ENCODE measurements at places on chromosomes 12 and 14. TPM values are rescaled to one million over a fixed set of nuclear protein-coding genes. Genes with fewer than 3 reads are reported as not detected.

The NPAS3 gene
- not detected for total RNA-seq

The RDH5 gene
- total RNA-seq: 6.7 TPM

The KCNC2 gene
- total RNA-seq: not detected

The KCNH3 gene
- 10.9 TPM for total RNA-seq

The LLPH gene
- 51.7 TPM for total RNA-seq

DNA sequence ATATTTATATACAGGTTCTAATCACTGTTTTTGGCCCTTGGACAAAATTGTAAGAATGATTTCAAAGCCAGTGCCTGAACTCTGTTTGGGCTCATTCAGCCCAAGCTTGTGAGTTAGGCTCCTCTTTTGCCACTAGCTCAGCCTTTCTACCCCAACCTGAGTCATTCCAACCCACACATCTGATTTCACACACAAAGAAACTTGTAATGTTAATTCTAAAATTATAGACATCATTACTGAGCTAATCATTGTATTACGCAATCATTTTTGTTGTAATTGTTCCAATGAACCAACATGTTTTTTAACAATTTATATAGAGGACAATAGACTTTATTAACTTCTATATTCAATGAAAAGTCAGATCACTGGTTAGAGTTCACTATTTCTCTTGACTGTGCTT, 441.1 kb downstream of the ETNK1 start:
- no peak for DNase-seq

DNA sequence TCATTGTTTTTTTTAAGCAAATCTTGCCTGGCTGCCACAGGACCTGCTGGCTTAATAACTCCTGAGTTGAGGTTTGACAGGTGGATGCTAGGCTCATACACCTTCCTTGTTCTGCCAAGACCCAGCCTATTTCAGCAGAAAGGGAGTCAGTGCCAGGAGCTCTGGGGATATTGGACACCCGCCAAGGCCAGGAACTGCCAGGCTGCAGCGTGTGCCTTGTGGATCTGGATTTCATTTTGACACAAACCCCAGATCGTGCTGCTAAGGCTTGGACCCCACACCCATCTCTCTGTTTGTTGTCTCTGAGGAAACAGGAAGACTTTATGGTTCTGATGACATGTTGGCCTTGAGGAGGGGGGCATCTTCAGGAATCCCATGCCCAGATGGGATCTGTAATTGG, 44.4 kb upstream of the PRIMA1 start:
- DNase-seq: no peak

- DNase-seq: no peak
These were observed 30.1 kb downstream of the NTF3 start for GRCh38 chr12:5461966-5462365.

DNA sequence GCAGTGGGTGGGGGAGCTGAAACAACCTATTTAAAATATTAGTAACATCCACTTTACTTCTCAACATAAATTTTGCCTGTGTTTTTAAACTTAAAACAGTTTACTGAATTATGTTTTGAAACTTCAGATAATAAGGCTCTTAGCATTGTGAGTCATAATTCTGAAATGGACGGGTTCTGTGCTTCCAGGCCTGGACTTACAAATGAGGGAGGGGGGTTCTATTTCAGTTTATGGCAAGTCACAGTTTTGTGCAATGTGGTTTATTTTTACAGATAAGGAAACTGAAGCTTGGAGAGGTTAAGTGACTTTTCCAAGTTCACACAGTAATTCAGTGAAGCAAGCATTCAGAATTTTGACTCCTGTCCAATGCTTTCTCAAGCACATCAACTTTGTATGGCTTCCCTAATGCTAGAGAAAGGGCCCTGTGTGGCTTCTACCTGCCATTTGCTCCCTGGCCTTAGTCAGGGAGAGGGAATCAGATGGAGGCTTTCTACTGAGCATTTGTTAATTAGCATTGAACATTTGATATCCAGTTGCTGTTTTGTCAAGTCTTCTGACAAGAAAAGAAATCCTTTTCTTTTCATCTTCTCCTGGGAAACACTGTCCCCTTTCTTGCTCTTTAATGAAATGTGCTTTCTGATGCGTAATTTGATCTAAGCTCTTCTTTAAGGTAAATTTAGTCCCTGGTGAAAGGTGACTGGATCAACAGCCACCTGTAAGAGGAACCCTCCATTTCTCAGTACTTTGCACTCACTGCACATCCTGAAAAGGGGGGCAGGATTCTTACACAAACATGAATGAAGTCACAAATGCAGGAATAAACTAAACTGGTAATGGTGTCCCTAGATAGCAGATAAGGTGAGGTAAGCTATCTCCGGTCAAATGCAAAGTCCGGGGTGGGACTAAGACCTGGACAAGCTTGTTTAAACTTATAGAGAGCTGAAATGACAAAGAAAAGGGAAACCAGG, 2.5 kb upstream of the SALL2 start:
- no peak for DNase-seq

Data from activated naive CD8-positive, alpha-beta T cell treated with anti-CD3 and anti-CD28 coated beads for 36 hours (primary cell).